Right renal cortex interstitium (tissue), 3 donors: ENCODE measurements at places on chromosomes 1 and 21. TPM values are rescaled to one million over a fixed set of nuclear protein-coding genes. Genes with fewer than 3 reads are reported as not detected.
A peak's percentile ranks its signal among the peaks of the same experiment; 100 is the strongest.

DNA sequence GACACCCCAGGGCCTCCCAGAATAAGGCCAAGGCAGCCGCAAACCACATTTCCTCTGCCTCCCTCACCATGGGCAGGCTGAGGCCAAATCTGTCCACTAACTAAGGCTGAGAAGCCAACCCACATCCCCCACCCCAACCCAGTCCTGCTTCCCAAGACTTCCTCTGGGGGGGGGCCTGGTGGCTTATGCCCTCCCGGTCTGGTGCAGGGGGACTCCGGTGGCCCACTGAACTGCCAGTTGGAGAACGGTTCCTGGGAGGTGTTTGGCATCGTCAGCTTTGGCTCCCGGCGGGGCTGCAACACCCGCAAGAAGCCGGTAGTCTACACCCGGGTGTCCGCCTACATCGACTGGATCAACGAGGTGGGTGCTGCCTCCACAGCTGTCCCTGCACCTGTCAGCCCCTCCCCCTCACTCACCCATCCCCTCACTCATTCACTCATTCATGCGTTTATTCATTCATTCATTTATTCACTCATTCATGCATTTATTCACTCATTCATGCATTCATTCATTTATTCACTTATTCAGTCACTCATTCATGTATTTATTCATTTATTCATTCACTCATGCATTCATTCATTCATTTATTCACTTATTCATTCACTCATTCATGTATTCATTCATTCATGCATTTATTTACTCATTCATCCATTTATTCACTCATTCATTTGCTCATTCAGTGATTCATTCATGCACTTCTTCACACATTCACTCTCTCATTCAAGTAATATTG lies 7.3 kb downstream of the CTRC start:
- no peak for DNase-seq

DNA sequence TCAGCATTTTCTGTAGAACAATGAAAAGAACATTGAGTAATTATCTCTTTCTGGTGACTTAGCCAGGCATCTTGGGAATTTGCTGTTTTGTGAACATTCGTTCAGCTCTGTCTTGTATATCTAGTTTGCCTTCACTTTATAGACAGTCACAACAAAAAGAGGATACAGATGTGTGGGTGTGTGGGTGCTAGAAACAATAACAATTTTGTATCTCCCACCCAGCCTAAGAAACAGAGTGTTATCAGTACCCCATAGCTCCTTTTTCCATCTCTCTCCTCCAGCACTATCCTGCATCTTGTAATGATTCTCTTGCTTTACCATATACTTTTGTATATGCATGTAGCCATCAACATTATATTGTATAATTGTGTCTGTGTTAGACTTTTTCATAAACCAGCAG lies 33.0 kb downstream of the AK4 start:
- no peak for DNase-seq

- DNase-seq, result no peak
Observed at GRCh38 chr1:3471356-3472087, 17.1 kb downstream of the ARHGEF16 start.

DNA sequence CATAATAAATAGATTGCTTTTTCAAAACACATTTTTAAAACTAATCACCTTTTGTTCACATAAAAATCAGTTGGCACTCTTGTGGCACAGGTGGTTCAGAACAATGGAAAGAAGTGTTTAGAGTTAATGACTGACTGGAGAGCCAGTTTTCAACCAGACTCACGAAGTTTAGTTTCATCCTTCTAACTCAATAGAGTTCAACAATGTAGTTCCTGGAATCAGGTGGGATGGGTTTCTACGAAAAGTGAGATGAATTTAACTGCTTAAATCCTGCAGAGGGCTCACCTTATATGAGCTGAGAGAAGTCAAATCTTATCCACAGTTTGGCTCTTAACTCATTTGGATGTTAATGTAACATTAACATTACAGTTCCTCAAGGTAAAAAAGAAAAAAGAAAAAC lies 116.5 kb downstream of the SMYD2 start:
- DNase-seq, result no peak

DNA sequence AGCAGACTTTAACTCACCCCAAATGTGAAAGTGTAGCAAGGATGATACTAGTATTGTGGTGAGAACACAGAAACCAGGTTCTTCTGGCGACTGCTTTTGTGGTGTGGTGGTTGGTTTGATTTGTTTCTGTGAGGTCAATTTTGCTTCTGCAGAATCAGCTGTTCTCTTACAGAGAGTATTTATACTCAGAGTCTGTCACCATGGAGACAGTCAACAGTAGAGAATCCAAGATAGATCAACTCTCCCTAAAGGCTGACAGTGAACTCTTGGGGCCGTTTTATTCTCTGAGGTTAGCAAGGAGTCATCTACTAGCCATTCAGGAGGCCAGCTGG lies at the start of gene CFAP107:
Gene CFAP107, plus strand, starts transcription at position 209 of the 332 bp plus-strand sequence. CDS start 231 bp downstream, outside the sequence.
- peak; percentile 2 for DNase-seq

Gene KLF17
- polyA plus RNA-seq, result not detected

GRCh38 chr1:15874471-15874870 lies 27.0 kb downstream of the SPEN start:
- no peak for DNase-seq

Gene SAMD13
- 5.8 TPM for polyA plus RNA-seq

DNA sequence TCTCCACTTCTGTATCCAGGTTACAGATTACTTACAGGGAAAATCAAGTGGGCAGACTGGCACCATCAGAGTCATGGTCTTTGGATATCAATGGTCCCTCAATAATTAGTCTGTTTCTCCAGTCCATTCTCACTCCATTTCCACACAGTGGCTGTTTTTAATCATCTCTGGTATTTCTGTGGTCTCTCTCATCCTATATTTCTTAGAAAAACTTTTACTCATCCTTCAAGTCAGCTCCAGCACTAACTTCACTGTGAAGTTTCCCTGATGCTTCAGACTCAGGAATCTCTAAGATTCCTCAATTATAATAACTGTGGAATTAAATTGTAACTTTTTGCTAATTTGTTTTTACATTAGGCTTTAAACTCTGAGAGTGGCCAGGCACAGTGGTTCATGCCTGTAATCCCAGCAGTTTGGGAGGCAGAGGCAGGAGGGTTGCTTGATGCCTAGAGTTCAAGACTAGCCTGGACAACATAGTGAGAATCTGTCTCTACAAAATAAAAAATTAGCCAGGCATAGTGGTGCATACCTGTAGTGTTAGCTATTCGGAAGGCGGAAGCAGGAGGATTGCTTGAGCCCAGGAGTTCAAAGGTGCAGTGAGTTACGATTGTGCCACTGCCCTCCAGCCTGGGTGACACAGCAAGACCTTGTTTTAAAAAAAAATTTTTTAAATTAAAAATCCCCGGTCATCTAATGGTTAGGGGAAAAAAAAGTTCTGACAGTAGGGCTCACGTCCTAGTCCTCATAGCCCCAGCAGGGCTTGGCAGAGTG lies 10.6 kb downstream of the CD160 start:
- DNase-seq, result no peak

Gene MROH7
- polyA plus RNA-seq, result 4.1 TPM

- no peak for DNase-seq
Observed at GRCh38 chr1:242132121-242132817, 133.4 kb upstream of the MAP1LC3C start.

- DNase-seq, result no peak
Observed at GRCh38 chr1:50426702-50427085, 3.5 kb upstream of the DMRTA2 start.

- DNase-seq, result no peak
Observed at GRCh38 chr1:178796013-178796412, 71.0 kb downstream of the RALGPS2 start.

Gene ATP1A4
- polyA plus RNA-seq, result not detected

Gene LIPI
- 0.21 TPM for polyA plus RNA-seq

GRCh38 chr1:3883194-3883925 lies 16.7 kb downstream of the C1orf174 start:
- DNase-seq, result no peak

GRCh38 chr1:104630567-104631149 lies 881.0 kb downstream of the AMY1C start:
- DNase-seq, result no peak

Gene TOR1AIP1
- 55.8 TPM for polyA plus RNA-seq

GRCh38 chr1:196372896-196373536 lies 235.2 kb downstream of the KCNT2 start:
- no peak for DNase-seq
